ENCODE measurements at places on chromosomes 2 and 18. TPM values are rescaled to one million over a fixed set of nuclear protein-coding genes. Genes with fewer than 3 reads are reported as not detected.

- no peak for DNase-seq
Observed at GRCh38 chr18:23033056-23033455, 99.9 kb downstream of the RBBP8 start.

DNA sequence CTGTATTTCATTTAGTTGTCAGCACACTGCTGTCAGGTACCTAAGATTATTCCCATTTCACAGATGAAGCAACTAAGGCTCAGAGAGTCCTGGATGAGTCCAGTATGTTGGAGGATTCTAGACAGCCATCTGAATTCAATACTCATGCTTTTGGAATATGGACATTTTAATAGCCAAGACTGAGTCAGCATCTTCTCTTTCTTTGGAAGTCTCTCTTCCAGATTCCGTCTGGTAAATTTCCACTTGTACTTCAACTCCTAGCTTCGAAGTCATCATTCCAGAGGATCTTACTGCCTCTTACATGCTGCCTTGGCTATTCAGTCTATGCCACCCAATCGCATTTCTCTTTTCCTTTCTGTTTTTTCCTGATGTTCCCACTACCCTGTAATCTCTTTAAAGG is 40.6 kb downstream of the INSIG2 start:
- DNase-seq: no peak

ERICH2 gene
- total RNA-seq: not detected

IL1A gene
- total RNA-seq: not detected

SERPINB5 gene
- not detected for total RNA-seq

ZCCHC2 gene
- 10.1 TPM for total RNA-seq

LRRC30 gene
- total RNA-seq: not detected

- no peak for DNase-seq
Observed at GRCh38 chr2:171478345-171478744, 43.9 kb upstream of the CYBRD1 start.

DNA sequence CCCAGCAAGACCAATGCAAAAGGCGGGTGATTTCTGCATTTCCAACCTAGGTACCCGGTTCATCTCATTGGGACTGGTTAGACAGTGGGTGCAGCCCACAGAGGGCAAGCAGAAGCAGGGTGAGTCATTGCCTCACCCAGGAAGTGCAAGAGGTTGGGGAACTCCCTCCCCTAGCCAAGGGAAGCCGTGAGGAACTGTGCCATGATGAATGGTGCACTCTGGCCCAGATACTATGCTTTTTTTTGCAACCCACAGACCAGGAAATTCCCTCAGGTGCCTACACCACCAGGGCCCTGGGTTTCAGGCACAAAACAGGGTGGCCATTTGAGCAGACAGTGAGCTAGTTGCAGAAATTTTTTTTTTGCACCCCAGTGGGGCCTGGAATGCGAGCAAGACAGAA is 662.6 kb upstream of the ACVR2A start:
- DNase-seq: no peak

GRCh38 chr2:221343524-221343923 is 228.6 kb downstream of the EPHA4 start:
- no peak for DNase-seq

CDH2 gene
- total RNA-seq: 78.7 TPM

OSBPL6 gene
- total RNA-seq: 5.4 TPM

GRCh38 chr2:41959760-41960159 is 88.1 kb upstream of the PKDCC start:
- DNase-seq: no peak

- DNase-seq: no peak
Observed at GRCh38 chr2:287911-288757, at the start of gene ALKAL2. Gene ALKAL2 (minus strand): TSS chr2:288091. CDS start chr2:287835, 256 bp downstream.

GRCh38 chr18:46456691-46457090 is 200.3 kb downstream of the LOXHD1 start:
- no peak for DNase-seq

RGPD3 gene
- 0.59 TPM for total RNA-seq
